ENCODE measurements at places on chromosomes 12 and 14.

DNA sequence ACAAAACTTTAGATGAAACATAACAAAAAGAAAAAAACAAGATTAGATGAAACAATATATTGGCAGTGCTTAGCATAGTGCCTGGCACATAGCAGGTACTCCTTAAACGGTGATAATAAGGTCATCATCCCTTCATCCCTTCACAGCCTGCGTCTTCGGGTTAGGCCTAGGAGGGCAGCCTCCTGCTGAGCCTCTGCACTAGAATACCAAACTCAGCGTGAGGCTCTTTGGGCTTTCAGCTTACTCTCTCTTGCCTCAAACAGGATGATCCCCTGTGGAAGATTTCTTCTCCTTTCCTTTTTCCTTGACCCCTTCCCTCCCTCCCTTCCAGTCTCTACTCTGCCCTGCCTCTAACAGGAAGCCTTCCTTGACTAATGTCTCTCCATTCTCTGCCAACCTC, 14.4 kb upstream of the FIGNL2 start:
- DNase-seq: no peak

DNA sequence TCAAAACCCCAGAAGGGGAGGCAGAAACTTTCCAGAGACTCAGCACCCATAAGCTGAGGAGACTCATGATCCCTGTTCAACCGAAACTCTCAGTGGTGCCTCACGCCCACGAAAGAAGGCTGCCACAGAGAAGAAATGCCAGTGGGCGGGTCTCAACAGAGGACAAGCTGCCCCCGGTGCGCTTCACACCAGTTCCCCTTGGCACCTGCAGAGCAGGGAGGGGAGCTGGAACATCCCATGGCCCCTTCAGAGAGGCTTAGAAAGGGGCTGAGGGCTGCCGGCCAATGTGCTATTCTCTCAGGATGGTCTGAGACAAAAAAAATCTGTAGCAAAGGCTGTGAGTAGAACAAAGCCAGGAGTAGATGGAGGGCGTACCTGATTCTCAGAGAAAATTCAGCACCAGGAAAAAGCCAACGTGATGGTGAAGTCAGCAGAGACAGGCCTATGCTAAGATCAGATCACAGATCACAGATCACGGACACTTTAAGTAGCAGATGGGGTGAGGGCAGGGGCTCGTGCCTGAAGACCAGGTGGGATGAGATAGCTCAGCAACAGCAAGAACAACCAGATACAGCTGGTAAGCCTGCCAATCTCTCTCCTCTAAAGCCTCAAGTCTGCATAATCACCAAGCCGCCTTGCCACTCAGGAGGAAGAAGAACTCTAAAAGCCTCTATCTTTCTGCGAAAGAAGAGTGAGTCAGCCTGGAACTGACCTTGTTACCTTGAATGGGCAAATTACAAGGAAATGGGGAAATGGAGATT, 206.4 kb upstream of the GRIP1 start:
- no peak for DNase-seq

GRCh38 chr12:58731096-58731495, 189.2 kb downstream of the LRIG3 start:
- no peak for DNase-seq

GRCh38 chr14:78319887-78320635, 149.9 kb downstream of the NRXN3 start:
- DNase-seq: no peak

DNA sequence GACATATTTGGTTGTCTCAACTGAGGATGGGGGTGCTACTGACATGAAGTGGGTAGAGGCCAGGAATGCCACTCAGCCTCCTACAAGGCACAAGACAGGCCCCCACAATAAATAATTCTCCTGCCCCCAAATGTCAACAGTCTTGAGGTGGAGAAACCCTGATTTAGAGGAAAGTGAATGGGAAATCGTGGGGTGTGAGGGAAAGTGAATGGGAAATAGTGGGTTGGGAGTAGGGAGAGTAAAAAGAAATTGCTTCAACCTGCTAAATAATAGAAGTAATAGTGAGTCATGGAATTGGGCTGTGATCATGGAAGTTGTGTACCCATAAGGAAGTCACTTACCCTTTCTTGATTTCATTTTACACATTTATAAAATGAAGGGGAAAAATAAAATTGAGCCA, 16.7 kb upstream of the TMEM233 start:
- DNase-seq: no peak

DNA sequence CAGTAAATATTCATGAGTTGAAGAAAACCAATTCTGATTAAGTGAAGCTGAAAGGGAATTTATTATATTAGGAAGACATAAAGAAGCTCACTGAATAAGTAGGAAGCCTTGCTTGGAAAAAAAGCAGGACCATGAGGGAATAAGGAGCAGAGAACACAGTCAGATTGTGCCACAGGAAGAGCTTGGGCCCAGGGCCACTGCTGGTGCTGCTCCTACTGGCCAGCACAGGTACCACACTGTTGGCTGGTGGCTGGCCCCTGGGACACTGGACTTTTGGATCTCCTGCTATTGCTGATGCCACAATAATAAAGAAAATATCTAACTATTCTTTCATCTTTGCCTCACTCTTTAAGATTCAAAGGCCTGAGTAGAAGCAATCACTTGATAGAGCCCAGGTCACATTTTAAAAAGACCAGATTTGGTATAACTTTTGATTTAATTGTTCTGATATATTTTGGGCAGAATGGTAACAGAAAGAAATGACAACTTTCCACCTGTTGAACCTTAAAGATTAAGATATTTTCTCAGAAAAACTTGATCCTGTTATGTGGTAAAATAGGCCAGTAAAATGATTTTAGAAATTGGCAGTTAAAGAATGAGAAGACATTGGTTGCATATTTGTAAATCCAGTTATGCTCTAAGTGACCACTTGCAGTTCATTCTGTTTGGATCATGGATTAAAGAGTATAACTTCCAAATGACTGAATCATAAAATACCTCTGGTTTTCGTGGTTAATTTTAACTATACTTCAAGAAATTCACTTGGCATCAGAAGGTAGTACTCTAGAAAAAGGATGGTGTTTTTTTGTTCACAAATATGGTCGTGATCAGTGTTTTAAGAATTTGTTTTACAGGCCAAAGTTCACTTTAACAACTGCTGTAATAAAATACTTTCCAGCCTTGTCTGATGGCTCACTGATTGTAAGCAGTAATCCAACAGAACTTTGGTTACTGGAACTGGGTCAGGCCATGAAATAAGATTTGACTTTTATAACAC, 68.3 kb downstream of the DERA start:
- DNase-seq: peak; percentile 8

- DNase-seq: no peak
These were observed 24.9 kb downstream of the CCDC88C start for GRCh38 chr14:91392623-91393303.

- no peak for DNase-seq
These were observed 50.0 kb upstream of the PKP2 start for GRCh38 chr12:32946504-32947131.

DNA sequence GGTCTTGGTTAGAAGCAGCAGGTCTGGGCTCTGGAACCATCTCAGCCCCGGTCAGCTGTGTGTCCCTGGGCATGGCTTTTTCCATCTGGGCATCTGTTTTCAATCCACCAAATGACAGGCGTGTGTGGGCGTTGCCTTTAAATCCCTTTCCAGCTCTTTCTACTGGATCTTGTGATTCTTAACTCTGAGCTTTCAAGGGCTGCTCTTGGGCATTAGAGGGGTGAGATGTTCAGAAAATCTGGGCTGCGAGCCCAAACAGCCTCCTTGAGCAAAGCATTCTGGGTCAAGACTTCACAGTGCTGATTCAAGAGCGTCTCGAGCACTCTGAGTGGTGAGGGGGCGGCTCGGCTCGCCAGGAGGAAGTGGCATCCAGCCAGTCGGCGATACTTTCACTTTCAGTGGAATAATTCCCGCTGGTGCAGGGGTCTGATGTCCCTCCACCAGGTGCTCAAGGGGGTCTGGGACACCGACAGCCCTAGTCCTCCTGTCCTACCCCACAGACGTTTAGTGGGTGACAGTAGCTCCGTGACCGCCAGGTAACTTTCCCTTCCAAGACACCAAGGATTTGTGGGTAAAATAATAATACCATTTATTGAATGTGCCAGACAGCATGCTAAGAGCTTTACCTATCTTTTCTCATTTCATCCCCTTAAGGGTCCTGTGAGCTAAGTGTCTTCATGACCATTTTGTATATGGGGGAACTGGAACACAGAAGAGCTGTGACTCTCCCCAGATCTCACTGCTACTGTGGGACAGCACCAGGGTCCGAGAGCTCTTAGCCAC, 114.0 kb downstream of the PLXNC1 start:
- DNase-seq: no peak

GRCh38 chr12:11669348-11669747, 19.9 kb downstream of the ETV6 start:
- no peak for DNase-seq

- DNase-seq: peak; percentile 67
These were observed 3.2 kb upstream of the GSC start for GRCh38 chr14:94773061-94773648.

DNA sequence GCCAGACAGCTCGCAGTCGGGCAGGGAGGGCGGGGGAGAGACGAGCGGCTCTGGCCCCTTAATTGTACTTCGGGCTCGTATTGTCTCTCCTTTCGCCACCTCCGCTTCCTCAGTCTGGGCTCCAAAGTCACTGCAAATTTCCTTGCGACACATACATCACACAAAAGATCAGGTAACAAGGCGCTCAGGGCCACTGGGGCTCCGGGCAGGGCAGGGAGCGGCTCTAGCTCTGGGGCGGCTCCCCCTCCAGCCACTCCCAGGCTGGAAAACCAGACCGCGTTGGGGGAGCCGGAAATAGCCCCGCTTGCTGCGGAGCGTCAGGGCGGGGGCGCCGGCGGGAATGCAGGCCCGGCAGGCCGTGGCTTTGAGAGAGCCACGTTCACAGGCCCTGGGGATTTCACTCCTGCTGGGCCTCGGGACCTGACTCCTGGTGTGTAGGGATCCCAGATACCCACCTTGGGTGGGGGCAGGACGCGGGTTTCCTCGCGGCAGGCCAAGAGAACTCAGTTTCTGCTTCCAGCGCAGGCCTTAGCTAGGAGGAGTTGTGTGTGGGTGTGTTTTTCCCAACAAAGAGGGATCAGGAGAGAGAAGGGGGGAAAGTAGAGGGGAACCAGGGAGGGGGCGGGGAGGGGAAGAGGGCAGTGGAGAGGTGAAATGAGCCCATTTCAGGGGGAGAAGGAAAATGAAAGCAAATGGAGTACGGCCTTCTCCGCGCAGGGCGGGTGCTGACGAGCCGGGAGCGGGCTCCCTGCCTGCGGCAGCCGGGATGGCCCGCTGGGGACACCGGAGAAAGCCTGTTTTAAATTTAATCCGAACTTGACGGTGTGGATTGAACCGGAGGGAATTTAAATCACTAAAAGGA, 4.4 kb upstream of the HOXC9 start:
- DNase-seq: no peak

DNA sequence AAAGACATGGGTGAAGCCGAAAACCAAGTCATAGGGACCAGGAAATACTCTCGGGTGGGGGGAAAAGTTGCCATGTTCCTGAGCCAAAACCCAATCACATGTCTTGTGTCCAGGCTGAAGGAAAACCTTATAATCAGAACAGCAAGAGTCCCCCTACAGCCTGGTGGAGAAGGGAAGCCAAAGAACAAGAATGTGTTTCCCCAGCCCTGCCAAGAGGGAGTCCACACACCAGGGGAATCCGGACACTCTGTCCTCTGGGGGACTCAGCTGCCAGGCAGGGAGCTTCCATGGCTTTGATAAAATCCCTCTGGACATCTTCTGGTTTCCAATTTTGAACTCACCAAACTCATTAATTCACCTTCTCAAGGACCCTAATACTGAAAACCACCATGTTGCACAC, 273.0 kb downstream of the FOXN3 start:
- no peak for DNase-seq

DNA sequence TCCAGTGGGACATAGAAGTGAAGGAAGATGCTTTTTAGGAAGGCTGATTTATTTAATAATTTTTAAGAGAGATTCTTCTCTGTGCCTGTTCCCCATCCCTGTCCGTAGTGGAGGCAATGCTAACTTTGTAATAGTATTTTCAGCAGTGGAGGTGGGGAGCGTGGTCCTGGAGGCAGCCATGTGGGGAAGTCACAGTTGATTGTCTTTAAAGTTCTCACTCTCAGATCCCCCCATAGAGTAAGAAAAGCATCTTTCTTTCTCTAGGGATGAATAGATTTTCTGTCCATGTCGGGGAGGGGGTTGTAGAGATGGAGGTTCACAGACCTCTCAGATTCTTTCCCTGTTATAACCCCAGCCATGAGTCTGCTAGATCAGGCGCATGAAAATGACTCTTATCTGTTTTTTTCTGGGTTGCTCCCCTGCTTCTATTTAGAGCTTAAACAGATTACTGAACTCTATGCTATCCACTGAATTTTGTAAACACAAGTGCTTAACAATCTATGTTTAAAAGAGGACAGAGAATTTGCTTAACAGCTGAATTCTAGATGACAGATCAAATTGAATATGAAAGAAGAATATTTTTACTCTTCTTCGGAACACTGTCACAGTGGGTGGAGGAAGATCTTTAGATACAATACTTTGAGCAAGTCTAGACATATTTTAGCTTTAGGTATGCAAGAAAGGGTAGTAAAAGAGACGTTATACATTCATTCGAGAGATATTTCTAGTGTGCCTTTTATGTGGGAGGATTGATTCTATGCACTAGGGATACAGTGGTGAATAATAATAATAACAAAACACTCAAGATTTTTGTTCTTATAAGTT, 25.3 kb downstream of the TMEM117 start:
- DNase-seq: no peak

DNA sequence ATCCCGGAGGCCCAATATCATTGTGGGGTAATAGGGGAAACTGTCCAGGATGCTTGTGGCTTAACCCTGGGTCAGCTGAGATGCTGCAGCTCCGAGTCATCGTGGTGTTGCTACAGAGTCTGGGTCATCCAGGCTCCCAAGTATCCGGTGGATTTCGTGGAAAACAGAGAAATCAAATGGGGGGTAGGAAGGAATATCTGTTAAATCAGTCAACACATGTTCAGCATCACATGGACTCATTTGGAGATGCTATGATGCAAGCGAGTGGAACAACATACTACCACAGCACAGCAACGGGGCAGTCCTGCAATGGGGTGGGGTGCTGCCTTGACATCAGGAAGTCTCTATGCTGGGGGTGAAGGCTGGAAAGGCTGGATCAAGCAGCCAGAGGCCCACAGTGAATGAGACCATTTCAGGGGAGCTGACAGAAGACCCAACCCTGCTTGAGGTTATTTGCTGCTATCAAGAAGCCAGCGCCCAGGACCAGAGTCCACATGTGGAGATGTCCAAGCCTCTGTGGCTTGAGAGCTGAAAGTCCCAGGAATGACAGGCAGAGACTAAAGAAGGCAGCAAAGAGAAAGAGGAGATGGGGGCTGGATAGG, 22.9 kb downstream of the VDR start:
- no peak for DNase-seq

- DNase-seq: no peak
These were observed 40.1 kb upstream of the STAB2 start for GRCh38 chr12:103546959-103547358.

DNA sequence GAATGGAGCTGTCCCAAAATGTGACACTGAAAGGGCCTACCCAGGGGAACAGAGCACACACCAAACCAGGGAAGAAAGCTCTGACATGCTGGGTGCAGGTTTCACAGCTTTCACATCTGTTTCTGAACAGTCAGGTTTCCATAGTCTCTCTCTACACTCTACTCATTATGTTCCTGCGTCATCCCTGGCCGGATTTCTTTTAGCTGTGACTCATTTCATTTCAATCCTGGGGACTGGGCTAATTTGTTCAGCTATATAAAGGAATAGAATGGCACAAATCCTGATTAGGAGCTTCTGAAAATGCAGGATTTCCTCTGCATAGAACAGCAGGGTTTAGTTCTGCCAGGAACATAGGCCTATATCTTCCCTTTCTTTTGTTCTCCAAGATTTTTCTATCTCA, 649.8 kb downstream of the RPS29 start:
- DNase-seq: no peak
